ENCODE measurements at places on chromosomes 16 and 17.

DNA sequence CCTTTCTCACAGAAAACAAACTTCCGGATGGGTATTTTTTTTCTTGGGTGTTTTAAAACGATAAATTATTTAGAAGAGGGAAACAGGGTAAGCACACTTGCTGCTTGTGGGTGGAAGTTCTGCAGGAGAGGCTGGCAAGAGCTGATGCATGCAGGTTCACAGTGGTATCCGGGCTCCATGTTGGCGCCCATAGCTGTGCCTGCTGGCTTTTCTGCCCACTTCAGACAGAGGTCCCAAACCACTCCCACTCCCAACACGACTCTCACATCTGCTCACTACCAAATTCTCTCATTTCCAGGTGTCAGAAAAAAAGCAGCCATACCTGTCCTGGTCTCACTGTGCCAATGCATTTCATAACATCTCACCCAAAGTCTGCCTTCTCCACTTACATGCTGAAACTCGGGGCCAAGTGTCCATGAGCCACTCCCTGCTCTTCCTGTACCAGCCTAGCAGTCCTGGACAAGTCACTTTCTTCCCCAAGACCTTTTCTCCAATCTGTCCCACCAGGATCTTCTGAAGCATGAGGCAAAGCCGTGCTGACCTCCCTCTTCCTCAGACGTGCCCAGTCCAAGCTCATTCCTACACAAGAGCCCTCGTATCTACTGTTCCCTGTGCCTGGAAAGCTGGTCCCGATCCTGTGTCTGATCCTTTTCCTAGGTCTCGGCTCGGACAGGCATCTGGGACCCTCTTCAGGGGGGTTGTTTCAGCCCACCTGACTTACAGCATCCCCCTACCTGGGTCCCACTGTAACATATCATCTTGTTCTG lies 1.5 kb downstream of the CD300LF start:
- DNase-seq = no peak

- no peak for DNase-seq
These were observed 9.3 kb upstream of the SKAP1 start for GRCh38 chr17:48439110-48439850.

GRCh38 chr17:61536422-61536955 lies 54.5 kb downstream of the NACA2 start:
- DNase-seq = no peak

GRCh38 chr17:76087531-76087930 lies 8.5 kb downstream of the ZACN start:
- DNase-seq = no peak

DNA sequence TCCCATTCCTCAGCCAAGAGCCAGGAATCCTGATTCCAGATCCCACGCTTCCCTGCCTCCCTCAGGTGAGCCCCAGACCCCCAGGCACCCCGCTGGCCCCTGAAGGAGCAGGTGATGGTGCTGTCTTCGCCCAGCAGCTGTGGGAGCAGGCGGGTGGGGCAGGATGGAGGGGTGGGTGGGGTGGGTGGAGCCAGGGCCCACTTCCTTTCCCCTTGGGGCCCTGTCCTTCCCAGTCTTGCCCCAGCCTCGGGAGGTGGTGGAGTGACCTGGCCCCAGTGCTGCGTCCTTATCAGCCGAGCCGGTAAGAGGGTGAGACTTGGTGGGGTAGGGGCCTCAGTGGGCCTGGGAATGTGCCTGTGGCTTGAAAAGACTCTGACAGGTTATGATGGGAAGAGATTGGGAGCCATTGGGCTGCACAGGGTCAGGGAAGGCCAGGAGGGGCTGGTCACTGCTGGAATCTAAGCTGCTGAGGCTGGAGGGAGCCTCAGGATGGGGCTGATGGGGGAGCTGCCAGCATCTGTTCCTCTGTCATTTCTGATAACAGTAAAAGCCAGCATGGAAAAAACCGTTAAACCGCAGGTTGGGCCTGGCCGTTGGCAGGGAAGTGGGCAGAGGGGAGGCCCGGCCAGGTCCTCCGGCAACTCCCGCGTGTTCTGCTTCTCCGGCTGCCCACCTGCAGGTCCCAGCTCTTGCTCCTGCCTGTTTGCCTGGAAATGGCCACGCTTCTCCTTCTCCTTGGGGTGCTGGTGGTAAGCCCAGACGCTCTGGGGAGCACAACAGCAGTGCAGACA lies at the start of gene SPN:
Gene SPN (plus strand): TSS at position 232 of the 791 bp plus-strand sequence. CDS start 482 bp downstream, at position 714.
- DNase-seq = peak; percentile 81

DNA sequence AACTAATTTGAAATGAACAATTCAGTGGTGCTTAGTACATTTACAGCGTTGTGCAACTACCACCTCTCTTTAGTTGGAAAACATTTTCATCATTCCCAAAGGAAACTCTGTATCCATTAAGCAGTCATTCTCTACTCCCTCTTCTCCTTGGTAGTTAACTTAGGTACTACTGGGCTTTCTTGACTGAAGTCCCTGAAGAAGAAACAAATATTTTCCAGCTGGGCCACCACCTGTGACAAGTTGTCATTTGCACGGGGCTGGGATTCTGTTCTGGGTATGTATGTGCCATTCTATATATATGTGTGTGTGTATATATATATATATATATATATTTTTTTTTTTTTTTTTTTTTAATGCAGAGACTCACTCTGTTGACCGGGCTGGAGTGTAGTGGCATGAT lies 15.4 kb upstream of the RMI2 start:
- no peak for DNase-seq

DNA sequence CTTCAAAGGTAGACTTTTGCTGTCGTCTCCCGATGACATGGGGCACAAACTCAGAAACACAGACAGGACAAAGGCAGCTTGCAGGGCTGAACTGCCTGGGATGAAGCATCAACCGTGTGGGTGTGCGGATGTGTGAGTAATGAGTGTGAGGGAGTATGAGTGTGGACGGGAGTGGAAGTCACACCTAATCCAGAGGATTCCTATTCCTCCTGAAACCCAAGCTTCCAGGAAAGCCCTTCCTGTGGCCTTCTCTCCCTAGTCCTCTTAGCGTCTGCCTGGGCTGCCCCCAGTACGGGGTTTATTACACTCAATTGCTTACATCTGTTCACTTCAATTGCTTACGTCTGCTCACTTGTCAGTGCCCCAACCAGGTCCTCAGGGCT lies 2.3 kb upstream of the IL4R start:
- peak; percentile 55 for DNase-seq

DNA sequence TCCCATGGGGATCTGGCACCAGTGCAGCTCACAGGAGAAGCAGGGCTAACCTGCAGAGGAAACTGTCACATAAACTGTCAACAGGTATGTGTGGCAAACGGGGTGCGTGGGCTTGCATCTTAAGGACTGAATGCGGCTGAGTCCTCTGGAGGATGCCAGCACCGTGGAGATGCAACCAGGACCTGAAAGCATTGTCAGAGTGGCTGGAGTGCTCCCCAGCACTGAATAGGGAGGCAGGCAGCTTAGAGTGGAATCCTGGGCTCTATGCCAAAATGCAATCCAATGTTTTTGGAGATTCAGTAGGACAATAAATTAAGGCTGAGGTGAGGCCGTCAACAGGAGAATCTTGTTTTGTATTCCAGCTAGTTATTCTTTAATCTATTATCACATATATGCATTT lies 21.3 kb upstream of the SALL1 start:
- no peak for DNase-seq

- DNase-seq = no peak
These were observed 54.2 kb downstream of the WIPI1 start for GRCh38 chr17:68403122-68403521.

DNA sequence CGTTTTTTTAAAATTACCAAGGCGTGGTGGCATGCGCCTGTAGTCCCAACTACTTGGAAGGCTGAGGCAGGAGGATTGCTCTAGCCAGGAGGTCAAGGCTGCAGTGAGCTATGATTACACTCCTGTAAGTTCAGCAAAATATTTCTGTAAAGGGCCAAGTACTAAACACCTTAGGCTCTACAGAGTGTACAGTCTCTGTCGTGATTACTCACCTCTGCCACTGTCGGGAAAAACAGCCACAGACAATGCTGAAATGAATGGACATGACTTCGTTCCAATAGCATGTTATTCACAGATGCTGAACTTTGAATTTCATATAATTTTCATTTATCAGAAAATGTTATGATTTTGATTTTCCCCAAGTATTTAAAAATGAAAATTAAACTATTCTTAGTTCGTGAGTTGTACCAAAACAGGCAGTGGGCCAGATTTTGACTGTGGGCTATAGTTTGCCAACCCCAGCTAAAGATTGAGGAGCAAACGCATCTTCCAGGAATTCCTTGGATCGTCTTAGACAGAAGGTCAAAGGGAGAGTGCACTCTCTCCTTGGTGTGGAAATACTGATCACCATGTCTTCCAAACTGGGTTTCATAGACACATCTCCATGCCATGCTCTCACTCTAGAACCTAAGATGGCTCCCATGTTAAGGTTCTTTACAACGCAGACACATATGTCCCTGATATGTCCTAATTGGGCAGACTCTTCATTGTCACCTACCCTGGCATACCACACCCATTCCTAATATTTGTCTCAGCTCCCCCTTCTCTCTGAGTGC lies 89.5 kb downstream of the MARF1 start:
- no peak for DNase-seq

GRCh38 chr16:87984632-87985267 lies 33.5 kb downstream of the BANP start:
- DNase-seq = no peak
